CD4-positive, alpha-beta T cell treated with Interleukin-21 for 1 hour (primary cell): ENCODE measurements at places on chromosomes 7 and 10.

DNA sequence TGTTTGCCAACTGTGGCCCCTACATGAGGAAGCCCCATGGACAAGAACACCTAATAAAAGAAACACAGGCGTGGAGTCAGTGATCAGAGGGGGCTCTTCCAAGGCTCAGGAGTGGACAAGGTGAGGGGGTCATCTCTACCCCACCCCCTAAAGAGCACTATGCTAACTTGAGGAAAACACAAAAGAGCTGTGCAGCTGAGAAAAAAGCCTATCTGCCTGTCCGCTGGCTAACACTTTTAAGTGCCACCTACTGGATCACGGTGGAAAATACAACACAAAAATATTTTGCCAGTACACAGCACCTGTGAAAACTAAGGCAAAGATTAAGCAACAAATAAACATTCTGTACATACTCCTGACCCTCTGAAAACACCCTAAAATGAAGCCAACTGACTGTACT, 53.1 kb upstream of the COBL start:
- DNase-seq = no peak

DNA sequence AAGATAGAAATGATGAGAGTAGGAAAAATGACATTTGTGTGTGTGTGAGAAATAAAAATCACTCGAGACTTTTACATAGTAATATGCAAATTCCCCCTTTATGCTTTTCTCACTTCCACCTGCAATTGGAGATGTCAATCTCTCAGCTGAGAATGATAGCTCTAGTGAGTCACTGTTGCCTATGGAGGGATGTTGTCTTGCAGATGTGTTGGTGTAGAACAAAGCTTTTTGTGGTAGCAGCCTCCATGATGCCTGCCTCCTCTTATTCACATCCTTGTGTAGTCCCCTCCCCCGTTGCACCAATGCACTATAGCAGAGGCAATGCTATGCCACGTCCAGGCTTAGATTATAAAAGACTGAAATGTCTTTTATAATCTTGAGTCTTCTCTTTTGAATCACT, 33.8 kb downstream of the SPAG6 start:
- no peak for DNase-seq

- DNase-seq = no peak
Observed at GRCh38 chr7:19814776-19815175, 41.4 kb upstream of the TMEM196 start.

DNA sequence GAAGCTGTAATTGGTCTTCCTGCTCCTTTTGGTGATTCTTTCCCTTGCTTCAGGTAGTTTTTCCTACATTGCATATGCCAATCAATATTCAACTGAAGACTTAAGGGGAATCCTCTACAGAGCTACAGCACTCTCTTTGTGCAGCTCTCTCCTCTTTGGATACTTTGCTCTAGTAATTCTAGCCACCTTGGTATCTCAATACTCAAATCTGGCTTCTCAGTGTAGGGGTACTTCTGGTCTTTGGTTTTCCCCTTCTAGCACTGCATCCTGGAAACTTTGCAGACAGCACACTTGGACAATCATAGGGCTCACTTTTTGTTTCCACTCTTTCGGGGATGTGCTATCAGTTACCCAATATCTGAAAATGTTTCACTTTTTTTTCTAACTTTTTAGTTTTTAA, 9.9 kb downstream of the PHTF2 start:
- DNase-seq = no peak

GRCh38 chr7:92425311-92425947, 21.9 kb upstream of the GATAD1 start:
- no peak for DNase-seq

DNA sequence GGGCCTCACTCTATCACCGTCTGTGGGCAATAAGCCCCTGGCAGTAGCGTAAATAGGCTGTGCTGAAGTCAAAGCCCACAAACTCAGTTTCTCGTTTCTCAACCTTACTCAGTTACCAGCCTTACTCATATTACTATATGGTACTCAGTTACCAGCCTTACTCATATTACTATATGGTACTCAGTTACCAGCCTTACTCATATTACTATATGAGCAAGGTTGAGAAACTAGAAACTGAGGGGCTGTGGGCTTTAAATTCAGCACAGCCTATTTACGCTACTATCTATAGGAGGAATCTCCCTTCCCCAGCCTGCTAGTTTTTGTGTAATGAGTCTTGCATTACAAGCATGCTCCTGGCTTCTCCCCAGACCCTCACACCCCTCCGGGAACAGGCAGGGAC, 35.4 kb downstream of the CCDC3 start:
- DNase-seq = no peak
